Coronary artery (tissue), 2 donors: ENCODE measurements at places on chromosomes 6 and 20.
A peak's percentile ranks its signal among the peaks of the same experiment; 100 is the strongest.

GRCh38 chr6:22298475-22298890 is 1.6 kb upstream of the PRL start:
- no peak for DNase-seq

DNA sequence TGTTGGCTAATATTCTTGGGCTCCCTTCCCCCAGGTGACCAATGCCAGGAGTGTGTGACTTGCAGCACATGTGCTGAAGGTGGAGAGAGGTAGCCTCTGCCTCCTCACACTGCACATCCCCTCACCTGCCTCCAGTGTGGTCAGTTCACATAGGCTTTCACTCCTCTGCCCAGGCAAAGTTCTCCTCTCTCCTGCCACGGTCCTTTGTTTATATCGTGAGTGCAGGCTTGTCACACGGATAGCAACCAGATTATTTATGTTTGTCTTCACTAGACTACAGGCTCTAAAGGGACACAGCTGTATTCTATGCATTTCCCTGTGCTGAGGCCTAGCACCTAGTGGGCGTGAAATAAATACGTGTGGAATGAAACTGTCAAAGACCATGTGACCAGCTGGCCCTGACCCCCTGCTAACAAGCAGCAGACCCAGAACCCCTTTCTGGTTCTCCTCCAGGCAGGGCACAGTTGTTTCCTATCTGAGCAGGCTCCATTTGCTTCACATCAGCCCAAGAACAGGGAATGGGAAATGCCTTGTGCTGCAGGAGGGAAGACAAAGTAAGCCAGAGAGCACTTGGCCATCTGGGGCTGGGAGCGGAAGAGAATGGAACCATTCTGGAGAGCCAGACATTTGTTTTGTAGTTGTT is 42.3 kb downstream of the UNC5CL start:
- no peak for DNase-seq

GRCh38 chr6:56347526-56347925 is 100.1 kb upstream of the COL21A1 start:
- no peak for DNase-seq

GRCh38 chr20:44583157-44583556 is 778 bp downstream of the PKIG start:
- DNase-seq: no peak

DNA sequence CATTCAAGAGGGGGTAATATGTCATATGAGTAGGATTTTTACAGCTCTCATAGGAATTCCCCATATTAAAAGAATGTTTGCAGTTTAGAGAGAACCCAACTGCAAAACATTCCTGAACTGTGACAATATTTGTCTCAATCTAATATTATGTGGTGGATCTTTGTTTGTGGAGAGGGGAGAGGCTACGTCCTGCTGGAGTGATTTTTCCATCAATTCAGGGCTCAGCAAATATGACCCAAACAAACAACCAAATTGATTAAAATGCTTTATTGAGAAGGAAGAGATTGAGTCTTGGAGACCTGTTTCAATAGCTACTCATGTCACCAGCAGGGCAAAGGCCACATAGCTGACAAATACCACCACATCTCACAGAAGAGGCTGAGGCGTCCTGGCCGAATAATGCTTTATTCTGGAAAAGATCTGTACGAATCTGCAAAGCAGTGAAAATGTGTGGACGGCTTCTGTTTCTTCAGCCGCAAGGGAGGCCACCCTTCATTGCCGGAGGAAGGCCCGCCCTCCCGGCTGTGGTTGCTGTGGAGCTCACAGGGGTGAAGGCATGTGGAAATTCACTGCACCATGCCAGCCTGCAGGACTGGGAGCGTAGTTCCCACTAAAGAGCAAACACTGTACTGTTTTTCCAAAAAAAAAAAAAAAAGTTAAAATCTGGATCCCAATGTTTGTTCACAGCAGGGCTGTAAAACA is 89.7 kb upstream of the QKI start:
- no peak for DNase-seq

GRCh38 chr6:41222513-41222912 is 5.6 kb upstream of the TREML4 start:
- DNase-seq: no peak

- peak; percentile 82 for DNase-seq
Observed at GRCh38 chr20:62953839-62954703, 1.6 kb downstream of the SLC17A9 start.

GRCh38 chr6:29737707-29738630 is 14.7 kb downstream of the HLA-F start:
- peak; percentile 71 for DNase-seq

GRCh38 chr20:45545754-45546453 is 1.3 kb downstream of the EPPIN start:
- DNase-seq: no peak

- no peak for DNase-seq
Observed at GRCh38 chr20:48905297-48905647, 16.2 kb upstream of the ARFGEF2 start.

DNA sequence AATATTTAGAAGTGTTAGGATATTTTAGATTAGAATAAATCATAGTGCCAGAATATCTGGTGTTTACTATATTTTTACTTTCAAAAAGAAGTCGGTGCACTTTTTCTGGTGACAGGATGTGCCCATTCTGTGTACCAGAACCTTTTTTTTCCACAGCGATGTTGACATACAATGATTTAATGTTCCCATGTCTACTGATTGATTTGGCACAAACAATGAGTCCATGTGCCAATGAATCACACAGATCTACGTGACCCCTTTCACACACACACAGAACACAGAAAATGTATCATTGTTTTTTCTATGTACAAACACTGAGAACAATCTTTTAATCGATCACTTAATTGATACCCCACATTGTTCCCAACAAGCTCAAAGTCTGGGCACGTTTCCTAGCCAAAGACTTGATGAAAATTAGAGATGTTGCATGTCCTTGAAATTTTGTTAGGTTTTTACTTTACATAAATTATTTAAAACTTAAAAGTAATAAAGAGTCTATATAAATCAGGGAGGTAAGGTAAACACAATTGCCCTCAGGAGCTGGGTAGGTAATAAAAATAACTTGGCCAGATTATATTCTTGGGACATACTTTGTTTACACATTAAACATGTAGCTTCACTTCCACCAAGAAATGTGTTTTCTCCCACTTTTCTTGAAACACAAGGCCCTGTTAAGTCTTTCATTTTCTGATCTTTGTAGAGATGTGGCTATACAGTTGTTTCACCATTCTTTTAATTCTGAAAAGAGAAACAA is 36.4 kb upstream of the SOX4 start:
- no peak for DNase-seq

GRCh38 chr20:56323206-56323605 is 35.6 kb upstream of the FAM210B start:
- DNase-seq: no peak

DNA sequence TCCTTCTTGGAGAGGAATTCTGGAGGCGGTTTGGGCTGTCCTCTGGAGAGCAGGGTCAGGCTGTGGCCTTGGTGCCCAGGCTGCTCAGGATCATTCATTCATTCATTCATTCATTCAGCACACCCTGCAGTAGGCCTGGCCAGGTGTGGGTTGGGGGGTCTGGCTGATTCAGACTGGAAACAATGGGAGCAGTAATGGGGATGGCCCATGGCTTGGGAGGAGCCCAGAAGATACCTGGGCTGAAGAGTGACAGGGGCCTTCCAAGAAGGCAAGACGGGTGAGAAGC is 31.5 kb downstream of the TOX2 start:
- DNase-seq: no peak

DNA sequence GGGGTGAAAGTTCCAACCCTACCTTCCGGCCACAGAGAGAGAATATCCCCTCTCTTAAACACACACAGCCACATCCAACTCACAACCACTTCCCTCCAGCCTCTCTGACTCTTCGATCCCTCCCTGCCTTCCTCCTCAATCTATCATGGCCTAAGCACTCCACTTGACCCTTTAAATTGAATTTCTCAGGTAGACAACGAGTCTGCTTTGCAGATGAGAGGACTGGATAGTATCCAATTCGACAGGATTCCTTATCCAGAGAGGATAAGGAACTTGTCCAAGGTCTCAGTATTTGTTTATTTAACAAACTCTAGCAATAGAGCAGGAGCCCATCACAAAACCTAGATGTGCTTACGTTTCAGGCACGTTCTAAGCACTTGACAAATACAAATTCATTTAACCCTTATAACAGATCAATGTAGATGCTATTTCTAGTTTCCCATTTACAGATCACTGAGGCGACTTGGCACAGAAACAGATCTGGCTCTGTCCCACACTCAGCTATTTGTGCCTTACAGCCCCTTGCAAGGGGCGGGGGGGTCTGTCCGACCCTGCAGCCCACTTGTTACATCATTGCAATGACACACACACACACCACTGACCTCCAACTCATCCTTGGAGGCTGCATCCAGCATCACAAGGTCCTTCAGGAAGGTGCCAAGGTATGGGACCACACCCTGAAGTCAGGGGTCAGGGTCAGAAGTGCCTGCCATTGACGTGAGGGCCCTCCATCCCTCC is 4.5 kb downstream of the RGL2 start:
- no peak for DNase-seq

GRCh38 chr20:17202673-17203072 is 24.2 kb upstream of the PCSK2 start:
- no peak for DNase-seq

DNA sequence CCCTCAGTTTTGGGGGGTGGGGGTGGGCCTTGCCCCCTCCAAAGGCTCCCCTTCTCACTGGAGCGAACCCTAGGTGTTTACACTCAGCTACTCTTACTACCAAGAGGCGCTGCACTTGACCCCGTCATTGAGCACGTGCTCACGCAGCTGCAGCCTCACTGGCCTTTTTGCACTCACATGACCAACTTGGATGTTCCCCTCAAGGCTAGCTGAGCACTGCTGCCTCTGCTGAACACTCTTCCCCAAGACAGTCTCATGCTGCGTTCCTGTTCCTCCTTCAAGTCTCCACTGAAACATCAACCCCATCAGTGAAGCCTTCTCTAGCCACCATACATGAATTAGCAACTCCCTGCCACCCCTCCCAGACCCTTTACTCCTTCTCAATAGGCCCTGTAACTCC is 4.0 kb downstream of the SOD2 start:
- DNase-seq: no peak

DNA sequence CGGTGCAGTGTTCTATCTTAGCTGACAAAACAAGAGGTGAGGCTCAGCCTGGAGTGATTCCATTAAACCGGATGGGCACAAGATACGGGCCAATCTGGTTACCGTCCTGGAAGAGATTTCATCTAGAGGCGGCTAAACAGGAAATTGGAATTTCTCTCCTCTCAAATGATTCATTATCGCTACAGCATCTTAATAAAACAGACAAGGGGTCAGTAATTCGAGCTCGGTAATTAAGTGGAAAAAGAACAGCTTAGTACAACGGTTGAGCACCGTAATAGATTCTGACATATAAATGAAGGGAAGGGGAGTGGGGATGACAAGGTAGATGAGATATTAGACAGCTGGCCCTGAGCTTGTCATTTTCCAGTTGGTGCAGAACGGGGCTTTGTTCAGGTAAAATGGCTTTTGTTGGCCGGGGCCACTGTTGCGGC is 137.2 kb downstream of the EDN3 start:
- DNase-seq: no peak

DNA sequence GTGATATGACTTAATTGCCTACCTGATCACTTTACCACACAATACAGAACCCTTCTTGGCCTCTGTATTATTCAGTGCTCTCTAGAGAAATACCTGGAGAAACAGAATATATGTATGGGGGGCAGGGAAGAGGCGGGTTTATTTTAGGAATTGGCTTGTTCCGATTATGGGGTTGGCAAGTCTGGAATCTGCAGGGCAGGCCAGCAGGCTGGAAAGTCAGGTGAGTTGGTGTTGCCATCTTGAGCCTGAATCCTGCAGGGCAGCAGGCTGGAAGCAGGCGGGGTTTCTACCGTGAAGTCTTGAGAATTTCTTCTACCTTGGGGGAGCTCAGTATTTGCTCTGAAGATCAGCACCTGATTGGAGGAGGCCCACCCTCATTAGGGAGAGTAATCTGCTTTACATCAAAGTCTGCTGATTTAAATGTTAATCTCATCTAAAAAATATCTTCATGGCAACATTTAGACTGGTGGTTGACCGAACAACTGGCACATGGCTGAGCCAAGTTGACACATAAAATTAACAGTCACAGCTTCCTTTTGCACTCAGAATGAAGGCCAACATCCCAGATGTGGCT is 193.9 kb downstream of the ZDHHC14 start:
- no peak for DNase-seq

GRCh38 chr20:38294076-38294591 is 9.8 kb upstream of the BPI start:
- DNase-seq: no peak

DNA sequence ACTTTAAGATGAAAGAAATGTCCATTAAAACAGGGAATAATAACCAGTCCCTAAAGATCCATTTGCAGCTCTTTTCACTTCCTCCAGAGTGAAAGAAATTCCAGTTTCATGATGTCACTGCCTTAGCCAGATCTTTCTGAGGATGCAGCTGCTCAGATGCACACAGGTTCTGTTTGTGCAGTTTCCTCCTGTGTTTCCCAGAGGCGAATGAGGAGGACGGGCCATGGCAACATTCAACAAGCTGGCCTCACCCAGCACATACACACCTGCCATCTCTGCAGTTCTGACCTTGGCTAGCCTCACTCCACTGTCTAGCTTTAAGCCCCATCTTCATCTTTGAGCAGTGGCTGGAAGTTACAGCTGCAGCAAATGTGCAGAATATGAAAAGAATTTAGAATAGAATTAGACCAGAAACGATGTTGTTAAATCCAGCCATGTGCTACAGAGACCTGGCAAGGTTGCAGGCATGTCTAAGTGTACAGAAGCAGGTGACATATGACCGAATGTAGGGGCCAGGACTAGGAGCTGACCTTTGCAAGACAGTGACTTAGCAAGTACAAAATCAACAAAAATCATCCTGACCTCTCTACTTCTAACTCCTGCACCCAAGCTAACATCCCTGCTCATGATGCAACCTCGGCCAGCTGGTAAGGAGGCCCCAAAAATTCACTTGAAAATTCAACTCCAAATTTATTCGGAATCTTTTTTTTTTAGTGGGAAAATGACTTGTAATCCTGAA is 35.0 kb downstream of the FAM50B start:
- no peak for DNase-seq

GRCh38 chr6:30960907-30961673 is 20.3 kb downstream of the MUCL3 start:
- no peak for DNase-seq

DNA sequence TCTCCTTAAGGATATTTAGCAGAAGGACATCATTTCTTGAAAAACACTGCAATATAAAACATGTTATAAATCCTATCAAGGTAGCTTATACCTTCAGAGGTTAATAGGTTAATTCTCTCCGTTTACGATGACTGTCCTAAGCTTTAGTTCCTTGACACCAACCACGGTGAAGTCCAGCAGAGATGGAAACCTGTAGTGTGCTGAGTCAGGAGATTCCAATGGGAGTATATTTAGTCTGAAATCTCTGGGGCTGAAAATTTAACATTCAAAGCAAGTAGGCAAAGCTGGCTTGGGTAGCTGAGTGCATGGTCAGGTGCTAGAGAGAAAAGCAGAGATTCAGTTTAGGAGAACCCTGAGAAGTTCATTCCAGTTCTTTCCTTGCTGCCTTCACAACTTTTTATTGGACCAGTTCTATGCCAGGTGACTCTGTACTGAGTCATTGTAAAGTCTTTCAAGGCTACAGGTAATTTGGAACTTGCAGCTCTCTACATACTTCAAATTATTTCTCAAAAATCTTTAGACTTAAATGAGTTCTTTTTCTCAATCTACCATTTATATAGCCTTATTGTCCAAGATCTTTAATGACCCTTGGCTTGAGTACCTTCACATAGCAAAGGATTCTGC is 1009.4 kb upstream of the FLRT3 start:
- DNase-seq: no peak

- no peak for DNase-seq
Observed at GRCh38 chr6:164151161-164152120, 736.9 kb downstream of the QKI start.
